ENCODE measurements at places on chromosomes 4 and X.

DNA sequence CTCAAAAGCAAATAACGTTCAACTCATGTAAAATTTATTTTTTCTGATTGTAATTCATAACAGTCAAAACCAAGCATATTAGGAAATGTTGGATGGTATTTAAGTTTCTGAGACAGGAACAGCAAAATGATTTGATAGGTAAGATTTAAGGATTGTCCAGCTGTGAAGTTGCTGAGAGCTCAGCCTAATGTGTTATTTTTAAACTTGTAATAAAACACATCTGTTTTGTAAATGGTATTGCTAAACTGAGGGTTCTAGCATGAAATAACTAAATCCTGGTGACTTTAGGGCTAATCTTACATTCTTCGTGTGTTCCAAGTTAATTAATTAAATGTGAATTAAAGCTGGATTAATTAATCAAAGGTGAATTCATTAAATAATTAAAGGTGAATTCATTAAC is 13.3 kb downstream of the TLR10 start:
- no peak for DNase-seq

DNA sequence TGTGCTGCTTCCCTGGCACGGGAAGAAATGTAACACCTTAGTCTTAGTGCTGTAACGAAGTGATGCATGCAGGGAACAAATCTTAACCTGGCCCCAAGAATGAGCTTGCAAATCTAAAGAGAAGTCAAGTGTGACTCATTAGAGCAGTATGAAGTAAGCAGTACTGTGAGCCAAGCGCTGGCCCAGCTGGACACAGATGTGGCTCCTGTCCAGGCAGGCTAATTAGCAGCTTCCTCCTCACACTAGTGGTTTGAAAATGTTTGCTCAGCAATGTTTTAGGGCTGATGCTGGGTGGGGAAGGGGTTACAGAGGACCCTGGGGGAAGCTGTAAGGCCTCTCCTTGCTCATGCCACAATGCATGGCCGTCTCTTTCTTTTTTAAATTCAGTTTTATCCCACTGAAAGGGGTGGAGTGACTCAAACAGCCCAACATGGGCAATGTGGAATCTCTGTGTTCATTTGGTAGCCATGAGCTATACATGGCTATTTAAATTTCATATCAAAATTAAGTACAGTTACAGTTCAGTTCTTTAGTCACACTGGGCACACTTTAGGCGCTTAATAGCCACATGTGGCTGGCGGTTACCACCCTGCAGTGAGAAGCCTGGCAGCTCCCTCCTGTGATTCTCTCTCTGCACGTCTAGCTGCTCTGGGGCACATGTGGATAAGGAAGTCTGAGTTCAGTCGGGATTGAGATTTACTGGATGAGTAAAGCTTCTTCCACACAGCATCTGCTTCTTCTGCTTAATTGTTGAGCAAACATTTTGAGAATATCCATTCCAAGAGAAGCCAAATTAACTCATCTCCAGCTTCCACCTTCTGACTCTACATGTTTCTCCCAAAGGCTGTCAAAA is 48.8 kb downstream of the MAP7D2 start:
- no peak for DNase-seq

DNA sequence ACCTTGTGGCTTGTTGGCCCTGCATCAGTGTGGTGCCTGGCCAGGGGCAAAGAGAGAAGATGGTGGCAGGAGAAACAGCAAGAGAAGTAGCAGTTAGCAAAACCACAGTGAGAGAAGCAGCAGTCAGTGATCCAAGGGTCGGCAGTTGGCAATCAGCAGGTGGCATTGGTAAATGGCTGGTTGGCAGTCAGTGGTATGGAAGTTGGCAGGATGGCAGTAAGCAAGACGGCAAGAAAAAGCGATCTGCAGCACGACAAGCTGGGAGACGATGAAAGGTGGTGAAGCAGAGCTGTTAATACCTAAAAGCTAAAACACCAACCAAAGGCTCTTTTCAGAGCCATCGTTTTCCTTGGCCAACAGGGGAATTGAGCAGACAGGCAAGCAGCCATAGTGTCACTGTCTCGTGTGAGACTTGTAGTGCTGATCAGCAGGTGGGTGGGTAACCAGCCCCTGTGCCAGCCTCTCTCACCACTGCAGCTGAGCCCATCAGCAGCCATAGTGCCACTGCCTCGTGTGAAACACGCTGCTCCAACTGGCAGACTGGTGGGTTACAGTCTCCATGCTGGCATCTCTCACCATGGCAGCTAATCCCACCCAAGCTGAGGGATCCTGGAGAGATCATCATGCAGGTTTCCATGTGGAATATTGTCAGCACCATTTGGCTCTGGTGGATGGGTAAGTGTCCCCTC is 2078.4 kb downstream of the PCDH7 start:
- no peak for DNase-seq

- no peak for DNase-seq
These were observed 130.2 kb upstream of the KIT start for GRCh38 chr4:54527532-54527931.

DNA sequence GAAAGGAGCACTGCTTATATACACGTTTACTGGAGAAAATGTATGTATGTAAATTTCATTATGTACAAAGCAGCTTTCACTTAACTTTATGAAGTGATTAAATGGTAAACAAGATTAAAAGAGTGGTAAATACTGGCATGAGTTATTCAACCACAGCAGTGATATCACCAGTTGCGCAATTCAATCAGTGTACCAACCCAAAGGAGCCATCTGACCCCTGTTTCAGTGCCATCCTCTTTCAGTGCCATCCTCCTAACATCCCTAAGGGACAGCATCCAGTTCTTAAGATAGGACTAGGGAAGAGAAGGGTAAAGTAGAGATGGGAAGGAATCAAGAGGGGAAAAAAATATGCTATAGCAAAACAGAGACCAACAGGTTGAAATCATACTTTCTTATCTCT is 16.2 kb downstream of the HPF1 start:
- no peak for DNase-seq

- DNase-seq = no peak
These were observed 79.9 kb upstream of the EGFL6 start for GRCh38 chrX:13489454-13489853.

DNA sequence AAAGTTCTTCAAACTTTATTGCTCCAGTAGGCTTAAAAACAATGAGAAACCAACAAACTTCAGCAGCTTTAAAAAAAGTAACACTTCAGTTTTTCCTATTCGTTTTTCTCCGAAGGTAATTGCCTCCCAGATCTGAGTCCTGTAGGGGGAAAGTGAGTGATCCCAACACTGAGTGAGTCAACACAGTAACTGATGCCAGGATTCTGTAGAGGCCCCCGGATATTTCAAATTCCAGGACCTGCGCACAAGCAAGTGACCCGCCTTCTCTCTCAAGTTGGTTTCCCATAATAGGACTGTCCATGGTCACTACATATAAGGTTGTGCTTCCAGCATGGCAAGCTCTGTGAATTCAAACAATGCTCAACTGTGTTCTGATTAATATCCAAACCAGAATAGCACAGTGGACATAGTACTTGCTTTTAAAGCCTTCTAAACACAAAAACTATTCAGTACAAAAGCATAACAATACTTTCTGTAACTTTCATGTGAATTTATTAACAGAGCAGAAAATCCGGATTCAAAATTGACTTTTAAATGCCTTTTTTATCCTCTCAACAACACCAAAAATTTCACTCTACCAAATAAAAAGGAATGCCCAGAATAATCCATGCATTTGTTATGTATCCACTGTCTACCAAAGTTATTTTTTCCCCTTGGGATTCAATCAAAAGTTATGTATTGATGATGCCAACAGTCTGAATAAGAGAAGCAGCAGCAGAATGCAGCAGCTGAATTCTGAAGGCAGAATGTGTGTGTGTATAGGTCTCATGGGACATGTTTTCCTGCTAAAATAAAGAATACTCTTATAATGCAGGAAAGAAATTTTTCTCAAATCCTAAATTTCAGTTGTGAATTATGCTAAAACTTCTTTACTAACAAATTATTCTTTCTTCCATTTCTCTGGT is at the start of gene DMD:
DMD (minus strand) TSS at position 194 of the 905 bp plus-strand sequence. CDS start 237 bp downstream, outside the sequence.
- no peak for DNase-seq

GRCh38 chrX:122076241-122076640 is 1028.8 kb downstream of the GLUD2 start:
- no peak for DNase-seq

GRCh38 chr4:2093265-2093664 is 34.1 kb downstream of the NAT8L start:
- DNase-seq = no peak

DNA sequence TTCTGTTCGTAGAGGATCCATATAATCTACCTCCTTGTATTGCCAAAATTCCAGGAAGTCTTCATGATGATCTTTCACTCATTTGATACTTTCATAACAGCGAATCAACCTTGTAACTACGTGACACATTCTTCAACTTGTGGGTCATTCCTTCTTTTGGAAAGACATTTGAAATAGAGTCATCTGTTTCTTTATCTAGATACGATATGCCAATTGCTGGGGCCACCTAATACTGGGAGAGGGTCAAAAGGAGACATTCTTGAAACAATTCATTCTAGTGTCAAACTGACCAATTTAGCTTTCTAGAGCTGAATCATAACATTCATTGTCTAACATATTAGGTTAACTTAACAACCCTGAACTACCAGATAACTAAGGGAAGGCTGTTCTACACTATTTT is 62.9 kb upstream of the SMAD1 start:
- no peak for DNase-seq

DNA sequence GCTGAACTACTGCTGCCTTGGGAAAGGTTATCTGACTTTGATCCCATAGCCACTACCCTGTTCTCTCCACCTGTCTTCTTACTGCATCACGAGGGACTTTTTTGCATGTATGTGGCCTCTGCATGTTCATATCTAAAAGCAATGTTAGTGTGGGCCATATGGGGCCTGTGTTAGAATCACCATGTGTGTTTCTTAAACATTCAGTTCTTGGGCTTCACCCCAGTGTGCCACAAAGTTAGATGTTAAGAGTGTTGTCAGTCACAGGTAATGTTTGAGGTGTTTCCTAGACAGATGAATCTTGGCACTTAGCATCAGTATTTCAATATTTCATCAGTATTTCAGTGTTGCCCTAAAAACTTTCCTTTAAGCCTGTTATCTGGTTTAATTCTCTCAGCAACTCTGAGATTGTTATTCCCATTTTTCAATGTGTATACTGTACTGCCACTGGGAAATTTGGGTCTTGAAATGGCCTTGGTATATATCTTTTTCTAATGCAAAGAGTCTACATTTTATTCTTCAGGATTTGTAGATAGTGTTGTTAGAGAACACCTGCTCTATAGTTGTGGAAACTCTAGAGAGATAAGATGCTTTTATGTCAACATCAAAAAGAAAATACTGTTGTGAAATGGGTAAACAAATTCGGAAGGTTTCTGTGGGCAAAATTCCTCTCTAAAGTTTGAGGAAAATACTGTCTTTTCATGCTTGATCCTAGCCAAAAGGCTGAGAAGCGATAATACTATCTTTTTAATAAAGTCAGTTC is 259.7 kb downstream of the BMPR1B start:
- no peak for DNase-seq

- no peak for DNase-seq
These were observed 9.1 kb downstream of the LNX1 start for GRCh38 chr4:53582194-53582593.

- no peak for DNase-seq
These were observed 551.4 kb downstream of the IQCM start for GRCh38 chr4:149264093-149264733.

DNA sequence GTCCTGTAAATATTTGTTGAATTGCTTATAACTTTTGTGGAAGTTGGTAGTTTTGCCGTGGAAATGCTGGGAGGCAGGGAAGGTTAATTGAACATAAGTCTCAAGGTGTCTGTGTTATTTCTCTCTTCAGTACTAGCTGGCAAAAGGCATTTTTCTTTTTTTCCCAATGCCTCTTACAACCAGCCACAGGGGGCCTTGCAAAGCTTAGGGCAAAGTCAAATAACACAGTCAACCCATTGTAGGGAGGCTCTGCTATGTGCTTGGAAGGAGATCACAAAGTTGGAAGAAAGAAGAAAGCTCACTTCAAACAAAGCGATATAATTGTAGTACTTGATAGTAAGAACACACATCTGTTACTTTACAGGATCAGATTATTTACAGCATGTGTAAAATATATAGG is 802.6 kb downstream of the PDHA2 start:
- no peak for DNase-seq

- no peak for DNase-seq
These were observed 662.2 kb upstream of the BOD1L1 start for GRCh38 chr4:14289708-14290107.

DNA sequence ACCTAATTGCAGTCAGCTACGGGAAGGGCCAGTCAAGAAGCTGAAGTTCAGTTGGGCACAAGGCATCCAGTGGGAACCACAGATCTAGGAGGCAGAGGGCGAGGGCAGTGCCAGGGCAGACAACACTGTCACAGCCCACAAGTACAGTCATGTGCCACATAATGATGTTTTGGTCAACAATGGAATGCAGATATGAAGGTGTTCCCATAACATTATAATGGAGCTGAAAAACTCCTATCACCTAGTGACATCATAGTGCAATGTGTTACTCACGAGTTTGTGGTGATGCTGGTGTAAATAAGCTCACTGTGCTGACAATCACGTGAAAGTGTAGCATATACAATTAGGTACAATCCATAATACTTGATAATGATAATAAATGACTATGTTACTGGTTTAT is 4.5 kb upstream of the TMEM255A start:
- no peak for DNase-seq

GRCh38 chr4:152459326-152459725 is 76.6 kb downstream of the FBXW7 start:
- DNase-seq = no peak

DNA sequence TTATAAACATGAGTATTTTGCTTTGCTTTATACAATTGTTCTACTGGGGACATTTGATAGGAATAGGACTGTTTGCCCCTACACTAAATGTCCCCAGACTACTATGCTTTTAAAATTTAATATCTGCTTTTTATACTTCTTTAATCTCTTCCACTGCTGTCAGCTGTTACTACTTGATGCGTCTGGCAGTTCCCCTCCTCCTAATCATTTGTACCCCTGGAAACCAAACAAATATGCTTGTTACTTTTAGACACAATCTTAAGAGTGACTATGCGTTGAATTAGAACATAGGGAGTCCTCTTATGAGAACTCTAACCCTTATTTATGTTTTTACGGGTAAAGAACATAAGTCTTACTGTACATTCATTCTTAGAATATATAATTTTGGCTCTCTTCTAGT is 145.7 kb downstream of the EDA start:
- DNase-seq = no peak

GRCh38 chr4:182896421-182896820 is 20.8 kb downstream of the DCTD start:
- no peak for DNase-seq

GRCh38 chr4:41015016-41015675 is 199.2 kb downstream of the APBB2 start:
- DNase-seq = no peak

DNA sequence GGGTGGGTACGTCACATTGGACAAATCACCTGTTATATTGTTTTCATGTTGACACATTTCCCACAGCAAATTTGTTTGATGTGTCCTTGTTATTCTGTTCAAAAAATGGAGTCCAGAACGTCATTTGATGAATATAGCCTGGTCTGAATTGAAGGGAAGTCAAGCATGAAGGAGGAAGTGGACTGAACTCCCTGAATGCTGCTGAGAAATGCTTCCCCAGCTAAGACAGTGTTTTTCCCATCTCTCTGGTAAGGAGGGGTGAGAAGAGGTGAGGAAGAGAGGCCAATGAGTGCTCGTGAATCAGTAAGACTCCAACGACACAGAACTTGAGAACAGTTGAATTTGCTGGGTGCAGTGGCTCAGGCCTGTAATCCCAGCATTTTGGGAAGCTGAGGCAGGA is 127.4 kb downstream of the RBM47 start:
- DNase-seq = no peak

GRCh38 chrX:25017667-25018247 is 2.0 kb upstream of the ARX start:
- no peak for DNase-seq

Measured in CD4-positive, alpha-beta T cell (primary cell).